A172 (cell line): ENCODE measurements at places on chromosomes 5 and 9. TPM values are rescaled to one million over a fixed set of nuclear protein-coding genes. Genes with fewer than 3 reads are reported as not detected.
A peak's percentile ranks its signal among the peaks of the same experiment; 100 is the strongest.

ACTBL2 gene
- 0.05 TPM in 1 of 2 replicates, not detected in the other for total RNA-seq

ACOT12 gene
- not detected in 2 replicates for total RNA-seq

TRIP13 gene
- total RNA-seq, result 92.9 and 108 TPM in 2 replicates

CNTNAP3B gene
- total RNA-seq, result 2.3 and 4.0 TPM in 2 replicates

SLC34A1 gene
- total RNA-seq, result 0.05 TPM in 1 of 2 replicates, not detected in the other

CXCL14 gene
- not detected in 2 replicates for total RNA-seq

CCNG1 gene
- 193 and 201 TPM in 2 replicates for total RNA-seq

SLCO6A1 gene
- total RNA-seq, result not detected in 2 replicates

DNA sequence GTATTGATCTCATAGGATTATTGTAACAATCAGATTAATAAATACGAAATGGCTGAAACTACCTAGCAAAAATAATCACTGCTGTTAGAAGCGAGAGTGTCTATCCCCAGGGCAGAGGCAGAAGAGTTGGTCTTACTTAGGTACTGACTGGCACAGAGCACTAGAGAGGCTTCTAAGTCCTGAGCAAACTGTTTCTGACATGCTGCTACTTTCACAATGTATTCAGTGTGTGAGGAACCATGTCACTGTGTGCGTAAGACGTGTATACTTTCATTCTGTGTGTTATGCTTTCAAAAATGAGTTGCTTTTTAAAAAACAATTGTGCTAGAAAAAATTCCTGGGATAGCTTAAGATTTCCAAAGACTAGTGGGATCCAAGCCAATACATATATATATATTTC, 5.5 kb upstream of the KLHL9 start:
- DNase-seq, result no peak

GRCh38 chr9:124860582-124861341, 995 bp downstream of the RPL35 start:
- no peak for DNase-seq

GRCh38 chr5:143101725-143102386, 301.6 kb downstream of the NR3C1 start:
- no peak for DNase-seq

- DNase-seq, result no peak
Measured at GRCh38 chr5:130436430-130436829, 532.2 kb downstream of the CHSY3 start.

DNA sequence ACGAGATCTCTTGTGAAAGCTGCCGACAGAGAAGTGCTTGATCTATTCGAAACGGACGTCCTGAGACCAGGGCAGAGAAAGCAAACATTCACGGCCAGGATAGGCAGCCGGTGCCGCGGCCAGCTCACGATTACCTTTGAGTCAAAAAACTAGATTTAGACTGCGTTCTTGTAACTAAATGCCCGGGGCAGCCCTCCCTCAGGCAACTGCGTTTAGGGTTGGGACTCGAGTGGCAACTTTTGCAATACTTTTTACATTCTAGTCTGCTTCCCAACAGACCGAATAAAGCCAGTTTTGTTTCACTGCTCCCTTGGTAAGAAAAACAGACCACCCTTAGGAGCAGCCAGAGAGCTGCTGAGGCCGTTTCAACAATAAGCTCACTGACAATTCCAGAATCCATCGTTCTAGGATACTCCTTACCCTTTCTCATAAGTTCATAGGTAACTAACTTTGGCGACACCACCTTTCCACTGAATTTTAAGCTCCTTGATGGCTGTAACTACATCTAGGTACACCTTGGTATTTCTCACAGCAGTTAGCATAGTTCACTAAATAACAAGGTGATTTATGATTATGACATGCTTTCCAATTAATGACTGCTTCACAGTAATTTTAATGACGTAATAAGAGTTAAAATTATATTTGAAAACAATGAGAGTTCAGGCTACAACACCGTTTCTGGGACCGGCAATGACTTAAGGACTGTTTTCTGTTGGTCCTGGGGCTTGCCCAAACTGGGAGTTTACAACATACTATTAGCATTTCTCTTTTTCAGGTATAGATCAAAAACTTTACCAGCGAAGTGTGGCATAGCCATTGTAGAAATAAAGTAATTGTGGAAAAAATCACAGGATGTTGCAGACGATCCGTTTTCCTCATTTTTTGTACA, 899 bp upstream of the RAPGEF6 start:
- no peak for DNase-seq

GRCh38 chr5:71830681-71831539, 111.8 kb downstream of the CARTPT start:
- peak; percentile 81 for DNase-seq

DNA sequence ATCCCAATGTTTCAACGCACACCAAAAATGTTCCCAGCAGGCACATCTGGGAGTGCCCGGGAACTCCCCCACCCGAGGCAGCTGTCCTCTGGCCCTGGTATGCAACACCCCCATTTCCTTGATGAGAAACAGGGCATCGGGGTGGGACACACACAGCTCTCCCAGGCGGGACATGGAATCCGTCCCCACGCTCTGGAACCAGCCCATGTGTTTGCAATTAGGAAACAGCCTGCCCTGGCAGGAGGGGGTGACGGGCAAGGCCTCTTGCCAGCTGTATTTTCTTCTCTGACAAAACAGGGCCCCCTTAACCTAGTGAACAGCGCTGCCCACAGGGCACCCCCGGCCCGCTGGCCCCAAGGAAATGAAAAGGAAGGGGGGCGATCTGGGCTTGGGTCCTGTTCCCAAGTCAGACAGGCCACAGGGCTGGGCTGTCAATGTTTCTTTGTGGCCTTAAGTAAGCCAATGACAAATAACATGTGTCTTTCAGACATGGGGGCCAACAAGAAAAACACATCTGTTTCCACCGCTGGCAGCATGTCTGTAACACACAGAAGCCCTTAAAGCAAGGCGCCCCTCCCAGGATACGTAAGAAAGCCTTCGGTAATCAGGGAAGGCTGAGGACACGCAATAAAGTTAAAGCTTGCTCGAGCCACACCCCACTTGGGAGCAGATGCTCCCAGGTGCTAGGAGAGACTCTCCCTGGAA, 125.3 kb downstream of the ROR2 start:
- no peak for DNase-seq

DNA sequence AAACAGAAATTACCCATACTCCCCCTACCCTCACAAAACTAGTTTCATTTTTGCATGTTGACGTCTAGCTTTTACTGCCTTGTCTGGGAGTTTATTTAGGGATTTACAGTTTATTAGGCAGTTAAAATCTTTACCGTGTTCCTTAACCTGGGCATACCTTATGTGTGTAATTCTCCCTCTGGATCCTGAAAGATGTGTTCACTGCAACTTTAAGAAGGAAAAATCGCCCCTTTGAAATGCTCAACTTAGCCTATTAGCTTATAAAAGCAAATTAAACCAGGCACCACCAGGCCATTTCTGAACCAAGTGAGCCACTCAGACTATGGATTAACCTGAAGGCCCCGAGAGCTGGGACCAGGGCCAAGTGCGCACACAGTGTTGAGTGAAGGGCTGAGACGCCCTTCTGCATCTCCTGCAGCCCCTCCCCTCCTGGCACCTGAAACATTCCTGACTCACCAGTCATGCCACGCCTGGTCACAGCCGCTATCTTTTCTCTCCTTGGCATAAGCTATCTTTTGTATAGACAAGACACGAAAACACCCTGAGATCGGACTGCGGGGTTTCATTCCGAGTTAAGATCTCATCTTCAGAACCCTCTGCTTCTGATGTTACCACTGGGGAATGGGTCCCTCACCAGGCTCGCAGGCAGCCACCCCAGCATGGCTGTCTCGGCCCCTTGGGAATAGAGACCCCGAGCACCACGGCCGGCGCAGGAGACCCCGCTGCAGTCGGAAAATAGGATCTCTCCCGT, 111.9 kb downstream of the ROR2 start:
- DNase-seq, result peak; percentile 86

GRCh38 chr9:16032799-16033198, 480.0 kb downstream of the CCDC171 start:
- peak; percentile 85 for DNase-seq

- no peak for DNase-seq
Measured at GRCh38 chr5:157902449-157903116, 43.6 kb upstream of the CLINT1 start.
